ENCODE measurements at places on chromosomes 7 and 10. TPM values are rescaled to one million over a fixed set of nuclear protein-coding genes. Genes with fewer than 3 reads are reported as not detected.

The ASB15 gene
- total RNA-seq, result not detected

The PTF1A gene
- total RNA-seq, result not detected

The CFAP70 gene
- 2.6 TPM for total RNA-seq

The AMPH gene
- not detected for total RNA-seq

GRCh38 chr10:110684800-110685446 is 40.8 kb downstream of the RBM20 start:
- H3K36me3 ChIP-seq, result no peaks in the 10 kb centered on the region
- peaks cover 10% of the 10 kb centered on the region for H3K27me3 ChIP-seq
- no peak overlapping the region for H3K27ac ChIP-seq
- H3K4me3 ChIP-seq, result no peak overlapping the region
- no peaks in the 10 kb centered on the region for H3K4me1 ChIP-seq
- no peak for DNase-seq

DNA sequence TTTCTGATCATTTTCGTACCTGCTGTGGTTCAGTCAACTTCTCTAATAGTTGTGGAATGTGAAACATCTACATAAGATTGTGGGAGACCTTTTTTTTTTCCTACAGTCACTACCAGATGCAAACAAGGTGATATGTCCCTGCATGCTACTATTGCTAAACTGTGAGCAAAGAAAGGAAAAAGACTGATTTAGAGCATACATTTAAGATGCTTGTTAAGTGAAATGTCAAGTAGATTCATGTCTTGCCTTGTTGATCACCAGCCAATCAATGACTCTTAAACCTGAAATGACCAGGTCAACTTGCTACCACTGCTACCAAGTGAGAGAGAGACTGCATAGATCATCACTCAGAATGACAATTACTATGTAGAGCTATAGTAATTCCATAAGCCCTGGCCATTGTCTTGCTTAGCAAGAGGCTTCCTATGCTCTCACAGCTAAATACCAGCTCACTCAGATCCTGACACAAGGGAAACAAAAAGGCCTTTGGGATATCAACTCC is 84.3 kb upstream of the SKAP2 start:
- H3K36me3 ChIP-seq, result no peaks in the 10 kb centered on the region
- no peak overlapping the region for H3K27ac ChIP-seq
- no peak for DNase-seq
- no peak overlapping the region for H3K4me3 ChIP-seq
- H3K4me1 ChIP-seq, result no peaks in the 10 kb centered on the region

DNA sequence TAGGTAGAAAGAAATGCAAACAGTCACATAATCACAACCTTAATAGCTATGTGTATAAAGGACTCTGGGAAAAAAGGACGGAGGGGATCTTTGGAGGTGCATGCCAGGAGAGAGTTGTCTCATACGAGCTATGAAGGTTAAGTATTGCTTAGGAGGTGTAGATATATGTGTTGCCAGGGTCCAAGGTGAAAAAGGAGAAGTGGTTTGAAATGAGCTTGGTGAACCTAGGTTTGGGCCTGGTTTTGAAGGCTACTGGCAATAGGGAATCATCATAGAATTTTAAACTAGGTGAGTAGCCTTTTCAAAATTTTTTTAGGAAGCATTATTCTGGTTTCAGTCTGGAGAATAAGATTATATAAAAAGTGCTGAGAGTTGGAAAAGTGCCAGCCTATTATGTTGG is 336.8 kb downstream of the AUTS2 start:
- H3K4me3 ChIP-seq, result no peak overlapping the region
- no peaks in the 10 kb centered on the region for H3K36me3 ChIP-seq
- no peak for DNase-seq
- no peak overlapping the region for H3K27ac ChIP-seq

GRCh38 chr7:12570534-12571461 is at the start of gene SCIN:
TSS of gene SCIN (plus strand) at chr7:12570720. CDS start at chr7:12570787, 67 bp downstream.
- peak; percentile 33 for DNase-seq
- peak within 1 kb of the TSS; percentile 10 for H3K4me3 ChIP-seq
- no peaks in the 10 kb centered on the region for H3K36me3 ChIP-seq
- no peaks in the 10 kb centered on the region for H3K4me1 ChIP-seq

DNA sequence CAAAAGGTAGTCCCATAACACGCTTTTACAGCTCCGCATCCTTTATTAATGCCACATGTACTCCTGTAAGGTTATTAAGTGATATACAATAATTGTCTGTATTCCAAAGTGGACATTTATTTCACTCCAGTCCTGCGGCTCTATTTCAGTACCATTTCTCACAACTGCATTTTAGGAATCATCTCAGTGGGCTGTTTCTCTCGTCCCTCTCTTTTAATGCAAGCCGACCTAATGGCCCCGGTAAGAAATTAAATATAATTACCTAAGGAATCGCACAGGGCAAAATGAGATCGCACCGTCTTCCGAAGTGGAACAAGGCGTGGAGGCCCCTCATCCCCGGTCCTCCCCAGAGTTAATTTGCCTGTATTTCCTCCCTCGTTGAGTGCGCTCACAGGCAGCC is 216.5 kb downstream of the RAB11FIP2 start:
- no peak for DNase-seq
- H3K27me3 ChIP-seq, result no peaks in the 10 kb centered on the region
- H3K4me3 ChIP-seq, result peak overlapping the region; percentile 44
- H3K4me1 ChIP-seq, result peaks cover 5% of the 10 kb centered on the region
- no peak overlapping the region for H3K27ac ChIP-seq

GRCh38 chr10:124601431-124602120 is 140.0 kb downstream of the LHPP start:
- no peaks in the 10 kb centered on the region for H3K4me1 ChIP-seq
- H3K36me3 ChIP-seq, result no peaks in the 10 kb centered on the region
- H3K27me3 ChIP-seq, result no peaks in the 10 kb centered on the region
- H3K27ac ChIP-seq, result no peak overlapping the region

DNA sequence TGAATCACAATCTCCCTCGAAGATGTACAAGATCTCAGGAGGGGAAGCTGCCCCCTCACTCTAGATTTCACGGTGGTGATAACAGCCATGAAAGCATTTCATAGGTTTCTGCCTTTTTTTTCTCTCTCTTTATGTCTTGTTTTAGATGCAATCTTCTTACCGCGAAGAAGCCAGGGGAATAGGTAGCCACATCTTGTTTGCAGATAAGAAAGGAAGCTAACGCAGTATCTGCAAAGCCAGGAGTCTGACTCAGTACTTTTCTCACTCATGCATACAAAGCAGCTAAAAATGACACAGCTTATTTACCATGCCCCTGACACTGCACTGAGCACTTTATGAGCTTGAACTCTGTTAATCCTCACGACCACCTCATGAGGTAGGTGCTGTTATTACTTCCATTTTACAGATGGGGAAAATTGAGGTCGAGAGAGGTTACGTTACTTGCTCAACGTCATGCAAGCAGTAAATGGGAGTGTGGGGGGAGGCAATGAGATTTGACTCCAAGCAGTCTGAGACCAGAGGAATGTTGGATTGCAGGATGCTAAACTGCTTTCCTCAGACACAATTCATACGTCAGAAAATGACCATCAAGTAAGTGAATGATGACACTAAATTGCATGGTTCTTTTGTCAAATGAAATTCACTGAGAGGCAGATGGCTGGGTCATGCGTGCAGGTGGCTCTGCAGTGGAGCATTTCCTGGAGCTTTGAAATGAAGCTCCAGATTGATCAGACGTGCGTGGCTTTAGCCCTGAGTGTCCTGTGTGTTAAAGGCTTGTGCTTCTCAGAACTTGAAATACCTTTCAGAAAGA is 3.3 kb downstream of the MAP3K8 start:
- H3K4me1 ChIP-seq, result peaks cover 45% of the 10 kb centered on the region
- no peaks in the 10 kb centered on the region for H3K27me3 ChIP-seq
- H3K27ac ChIP-seq, result peak overlapping the region; percentile 66
- peak; percentile 75 for DNase-seq
- H3K36me3 ChIP-seq, result no peaks in the 10 kb centered on the region

DNA sequence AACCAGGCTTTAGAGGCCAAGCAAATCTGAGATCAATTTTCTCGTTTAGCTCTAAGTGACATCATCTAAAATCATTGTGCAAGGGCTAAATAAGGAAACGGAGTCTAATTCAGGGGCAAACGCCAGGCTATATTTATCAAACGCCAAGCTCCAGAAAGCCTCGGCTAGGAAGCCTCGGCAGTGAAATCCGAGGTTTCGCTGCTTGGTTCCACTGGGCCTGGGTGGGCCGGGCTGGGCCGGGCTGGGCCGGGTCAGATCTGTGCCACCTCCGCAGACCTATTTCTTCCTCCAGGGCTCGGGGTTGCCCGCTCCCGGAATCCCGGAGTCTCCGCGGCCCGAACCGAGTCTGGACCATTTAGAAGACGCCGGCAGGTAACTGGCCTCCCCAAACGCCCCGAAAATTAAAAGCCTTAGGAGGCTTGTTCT is 459 bp upstream of the FEZF1 start:
- H3K27ac ChIP-seq, result no peak overlapping the region
- peaks cover 28% of the 10 kb centered on the region for H3K27me3 ChIP-seq
- no peaks in the 10 kb centered on the region for H3K36me3 ChIP-seq
- no peaks in the 10 kb centered on the region for H3K4me1 ChIP-seq

GRCh38 chr10:88901206-88901983 is 21.4 kb downstream of the STAMBPL1 start:
- no peaks in the 10 kb centered on the region for H3K27me3 ChIP-seq
- peaks cover 49% of the 10 kb centered on the region for H3K4me1 ChIP-seq
- peak overlapping the region; percentile 62 for H3K27ac ChIP-seq
- H3K36me3 ChIP-seq, result peaks cover 46% of the 10 kb centered on the region
- DNase-seq, result no peak

- no peak overlapping the region for H3K4me3 ChIP-seq
- no peak overlapping the region for H3K27ac ChIP-seq
- no peaks in the 10 kb centered on the region for H3K36me3 ChIP-seq
- H3K27me3 ChIP-seq, result no peaks in the 10 kb centered on the region
- no peak for DNase-seq
Observed at GRCh38 chr10:49081547-49082275, 33.6 kb downstream of the VSTM4 start.

DNA sequence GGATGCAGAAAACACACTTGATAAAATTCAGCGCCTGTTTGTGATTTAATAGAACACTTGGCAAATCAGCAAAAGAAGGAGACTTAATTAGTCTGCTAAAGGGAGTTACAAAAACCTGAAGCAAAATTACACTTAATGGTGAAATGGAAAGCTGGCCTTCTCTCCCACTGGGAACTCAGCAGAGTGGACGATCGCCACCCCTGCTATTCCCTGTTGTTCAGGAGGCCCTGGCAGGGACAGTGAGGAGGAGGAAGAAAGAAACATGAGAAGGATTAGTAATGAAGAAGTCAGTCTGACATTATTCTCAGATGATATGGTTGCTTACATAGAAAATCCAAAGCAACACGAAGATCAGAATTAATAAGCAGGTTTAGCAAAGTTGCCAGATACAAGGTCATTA is 5.6 kb upstream of the KNDC1 start:
- no peak overlapping the region for H3K27ac ChIP-seq
- no peak overlapping the region for H3K4me3 ChIP-seq
- no peak for DNase-seq
- no peaks in the 10 kb centered on the region for H3K4me1 ChIP-seq
- no peaks in the 10 kb centered on the region for H3K27me3 ChIP-seq

- no peak overlapping the region for H3K4me3 ChIP-seq
- no peak for DNase-seq
- H3K4me1 ChIP-seq, result no peaks in the 10 kb centered on the region
- peaks cover 15% of the 10 kb centered on the region for H3K27me3 ChIP-seq
- no peak overlapping the region for H3K27ac ChIP-seq
- peaks cover 9% of the 10 kb centered on the region for H3K36me3 ChIP-seq
Observed at GRCh38 chr7:149468208-149468607, 7.3 kb upstream of the ZNF777 start.

DNA sequence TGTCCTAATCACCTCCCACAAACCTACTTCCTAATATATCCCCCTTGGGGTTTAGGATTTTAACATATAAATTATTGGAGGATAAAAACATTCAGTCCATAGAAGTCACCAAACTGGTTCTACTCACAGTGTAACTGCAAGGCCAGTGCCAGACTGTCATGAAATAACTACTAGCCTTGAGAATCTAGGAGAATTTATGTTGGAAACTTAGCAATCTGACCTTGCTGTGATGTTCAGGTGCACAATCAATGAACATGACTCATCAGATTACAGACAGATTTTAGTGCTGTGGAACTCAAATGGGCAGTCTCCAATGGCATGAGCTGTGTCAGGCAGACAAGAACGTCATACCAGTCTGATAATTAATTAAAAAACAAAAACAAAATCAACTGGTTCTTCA is 571.4 kb upstream of the IGFBP3 start:
- H3K27ac ChIP-seq, result no peak overlapping the region
- H3K4me3 ChIP-seq, result no peak overlapping the region
- no peaks in the 10 kb centered on the region for H3K27me3 ChIP-seq
- no peaks in the 10 kb centered on the region for H3K36me3 ChIP-seq

DNA sequence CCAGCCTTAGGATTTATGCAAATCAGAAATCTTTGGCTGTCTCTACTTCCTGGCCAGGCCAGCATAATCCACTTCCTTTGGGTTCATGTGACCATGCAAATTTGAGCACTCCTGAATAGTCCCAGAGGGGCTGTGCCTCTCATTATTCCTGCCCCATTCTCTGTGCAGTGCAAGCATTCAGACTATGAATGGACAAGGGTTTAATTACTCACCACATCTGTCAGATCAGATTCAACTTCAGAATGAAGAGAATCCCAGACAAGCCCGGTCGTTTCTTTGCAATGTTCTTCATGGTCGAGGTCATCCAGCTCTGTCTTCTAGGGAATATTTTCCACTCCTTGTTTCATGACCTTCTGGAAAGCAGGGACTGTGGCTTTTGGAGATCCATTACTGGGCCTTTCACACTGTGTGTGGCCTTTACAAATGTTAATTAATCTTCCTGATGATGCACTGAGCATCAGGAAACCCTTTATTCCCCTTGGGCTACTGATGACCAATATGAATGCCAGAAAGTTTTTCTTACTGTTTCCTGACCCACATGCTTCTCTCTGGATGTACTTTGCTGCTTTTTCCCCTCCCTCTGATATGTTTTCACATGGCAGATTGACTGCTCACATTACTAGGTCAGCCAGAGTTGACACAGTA is 217.6 kb upstream of the TCF7L2 start:
- H3K4me3 ChIP-seq, result no peak overlapping the region
- no peaks in the 10 kb centered on the region for H3K27me3 ChIP-seq
- no peak overlapping the region for H3K27ac ChIP-seq
- H3K36me3 ChIP-seq, result no peaks in the 10 kb centered on the region

DNA sequence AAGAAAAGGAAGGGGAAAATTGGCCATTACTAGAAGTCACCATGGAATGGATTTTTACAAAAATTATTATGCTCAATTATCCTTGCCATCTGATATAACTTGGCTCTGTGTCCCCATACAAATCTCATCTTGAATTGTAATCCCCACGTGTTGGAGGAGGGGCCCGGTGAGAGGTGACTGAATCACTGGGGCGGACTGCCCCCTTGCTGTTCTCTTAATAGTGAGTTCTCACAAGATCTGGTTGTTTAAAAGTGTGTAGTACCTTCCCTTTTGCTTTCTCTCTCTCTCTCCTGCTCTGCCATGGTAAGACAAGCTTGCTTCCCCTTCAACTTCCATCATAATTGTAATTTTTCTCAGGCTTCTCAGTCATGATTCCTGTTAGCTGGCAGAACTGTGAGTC is 1023.6 kb downstream of the XPNPEP1 start:
- H3K27ac ChIP-seq, result no peak overlapping the region
- no peak overlapping the region for H3K4me3 ChIP-seq
- no peaks in the 10 kb centered on the region for H3K4me1 ChIP-seq
- no peaks in the 10 kb centered on the region for H3K27me3 ChIP-seq
- DNase-seq, result no peak
- H3K36me3 ChIP-seq, result no peaks in the 10 kb centered on the region

- no peak for DNase-seq
- H3K27me3 ChIP-seq, result no peaks in the 10 kb centered on the region
- H3K4me1 ChIP-seq, result no peaks in the 10 kb centered on the region
- H3K36me3 ChIP-seq, result no peaks in the 10 kb centered on the region
Observed at GRCh38 chr10:116913695-116914094, 64.4 kb downstream of the ENO4 start.

GRCh38 chr10:101995451-101996063 is 60.4 kb downstream of the ARMH3 start:
- H3K36me3 ChIP-seq, result peaks cover 52% of the 10 kb centered on the region
- no peak overlapping the region for H3K27ac ChIP-seq
- no peaks in the 10 kb centered on the region for H3K27me3 ChIP-seq
- H3K4me3 ChIP-seq, result no peak overlapping the region
- no peak for DNase-seq

Measured in CD4-positive, CD25-positive, alpha-beta regulatory T cell (primary cell).